ENCODE measurements at places on chromosomes 12 and 14.

DNA sequence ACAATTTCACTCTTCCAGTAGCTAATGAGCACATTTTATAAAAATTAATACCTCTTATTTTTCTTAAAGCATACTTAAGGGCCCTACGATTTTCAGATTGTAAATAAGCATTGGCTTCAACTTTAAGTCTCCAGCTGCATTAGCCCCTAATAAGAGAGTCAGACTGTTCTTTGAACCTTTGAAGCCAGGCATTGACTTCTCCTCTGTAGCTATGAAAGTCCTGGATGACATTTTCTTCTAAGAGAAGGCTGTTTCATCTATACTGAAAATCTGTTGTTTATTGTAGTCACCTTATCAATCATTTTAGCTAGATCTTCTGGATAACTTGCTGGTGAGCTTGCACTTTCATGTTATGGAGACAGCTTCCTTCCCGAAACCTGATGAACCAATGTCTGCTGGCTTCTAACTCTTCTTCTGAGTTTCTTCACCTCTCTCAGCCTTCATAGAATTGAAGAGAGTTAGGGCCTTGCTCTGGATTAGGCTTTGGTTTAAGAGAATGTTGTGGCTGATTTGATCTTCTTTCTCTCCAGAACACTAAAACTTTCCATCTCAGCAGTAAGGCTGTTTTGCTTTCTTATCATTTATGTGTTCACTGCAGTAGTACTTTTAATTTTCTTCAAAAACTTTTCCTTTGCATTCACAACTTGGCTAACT lies 377.1 kb upstream of the RGS6 start:
- DNase-seq = peak; percentile 83

DNA sequence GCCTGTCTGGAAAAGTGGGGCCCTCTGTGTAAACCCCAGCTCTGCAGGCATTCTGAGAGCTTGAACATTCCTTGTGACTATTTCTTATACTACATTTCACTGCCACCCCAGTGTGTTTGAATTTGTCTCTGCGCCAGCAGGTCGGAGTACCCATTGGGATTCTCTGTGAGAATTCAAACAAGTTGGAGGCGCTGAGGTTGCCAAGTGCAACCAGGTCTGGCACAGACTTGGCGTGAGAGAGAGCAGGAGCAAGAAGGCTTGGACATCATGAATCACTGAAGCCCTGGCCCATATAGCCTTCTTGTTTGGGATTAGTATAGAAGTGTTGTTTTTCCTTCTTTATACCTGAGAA lies 33.0 kb upstream of the ATP2A2 start:
- no peak for DNase-seq

DNA sequence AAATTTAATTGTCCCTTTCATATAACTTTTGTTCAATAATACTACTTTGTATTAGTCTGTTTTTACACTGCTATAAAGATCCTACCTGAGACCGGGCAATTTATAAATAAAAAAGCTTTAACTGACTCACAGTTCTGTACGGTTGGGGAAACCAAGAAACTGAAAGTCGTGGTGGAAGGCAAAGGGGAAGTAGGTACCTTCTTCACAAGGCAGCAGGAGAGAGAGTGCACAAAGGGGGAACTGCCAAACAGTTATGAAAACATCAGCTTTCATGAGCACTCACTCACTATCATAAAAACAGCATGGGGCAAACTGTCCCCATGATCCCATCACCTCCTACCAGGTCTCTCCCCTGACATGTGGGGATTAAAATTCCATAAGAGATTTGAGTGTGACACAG lies 1069.0 kb downstream of the FSCB start:
- no peak for DNase-seq

- no peak for DNase-seq
Observed at GRCh38 chr14:96603350-96604255, 101.4 kb downstream of the PAPOLA start.

GRCh38 chr12:9342614-9343353 lies 134.6 kb upstream of the PZP start:
- DNase-seq = no peak

Data from activated CD4-positive, alpha-beta T cell treated with anti-CD3 and anti-CD28 coated beads, Interleukin-10, Interleukin-2, amounts not matched to agents 100 ng/mL and 50 ng/mL, durations not matched to agents 16 hours and 8 hours (primary cell).